ENCODE measurements at places on chromosomes 4 and X.
A peak's percentile ranks its signal among the peaks of the same experiment; 100 is the strongest.

DNA sequence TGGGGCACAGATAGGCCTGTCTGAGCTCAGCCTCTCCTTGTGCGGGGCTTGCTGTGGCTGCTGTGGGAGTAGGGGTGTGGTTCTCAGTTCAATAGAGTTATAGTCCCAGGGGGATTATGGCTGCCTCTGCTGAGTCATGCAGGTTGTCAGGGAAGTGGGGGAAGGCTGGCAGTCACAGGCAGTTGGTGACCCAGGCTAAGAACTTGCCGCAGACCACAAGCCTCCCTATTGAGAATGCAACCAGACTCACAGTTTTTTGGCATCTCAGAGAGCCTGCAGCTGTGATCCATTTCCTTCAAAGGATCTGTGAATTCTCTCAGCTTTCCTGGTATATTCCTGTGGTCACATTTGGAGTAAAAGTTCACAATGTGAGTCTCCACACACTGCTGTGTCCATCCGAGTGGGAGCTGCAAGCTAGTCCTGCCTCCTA, 364.9 kb downstream of the ZNF674 start:
- DNase-seq = peak; percentile 86

GRCh38 chr4:4574792-4575191, 32.9 kb upstream of the STX18 start:
- DNase-seq = no peak

DNA sequence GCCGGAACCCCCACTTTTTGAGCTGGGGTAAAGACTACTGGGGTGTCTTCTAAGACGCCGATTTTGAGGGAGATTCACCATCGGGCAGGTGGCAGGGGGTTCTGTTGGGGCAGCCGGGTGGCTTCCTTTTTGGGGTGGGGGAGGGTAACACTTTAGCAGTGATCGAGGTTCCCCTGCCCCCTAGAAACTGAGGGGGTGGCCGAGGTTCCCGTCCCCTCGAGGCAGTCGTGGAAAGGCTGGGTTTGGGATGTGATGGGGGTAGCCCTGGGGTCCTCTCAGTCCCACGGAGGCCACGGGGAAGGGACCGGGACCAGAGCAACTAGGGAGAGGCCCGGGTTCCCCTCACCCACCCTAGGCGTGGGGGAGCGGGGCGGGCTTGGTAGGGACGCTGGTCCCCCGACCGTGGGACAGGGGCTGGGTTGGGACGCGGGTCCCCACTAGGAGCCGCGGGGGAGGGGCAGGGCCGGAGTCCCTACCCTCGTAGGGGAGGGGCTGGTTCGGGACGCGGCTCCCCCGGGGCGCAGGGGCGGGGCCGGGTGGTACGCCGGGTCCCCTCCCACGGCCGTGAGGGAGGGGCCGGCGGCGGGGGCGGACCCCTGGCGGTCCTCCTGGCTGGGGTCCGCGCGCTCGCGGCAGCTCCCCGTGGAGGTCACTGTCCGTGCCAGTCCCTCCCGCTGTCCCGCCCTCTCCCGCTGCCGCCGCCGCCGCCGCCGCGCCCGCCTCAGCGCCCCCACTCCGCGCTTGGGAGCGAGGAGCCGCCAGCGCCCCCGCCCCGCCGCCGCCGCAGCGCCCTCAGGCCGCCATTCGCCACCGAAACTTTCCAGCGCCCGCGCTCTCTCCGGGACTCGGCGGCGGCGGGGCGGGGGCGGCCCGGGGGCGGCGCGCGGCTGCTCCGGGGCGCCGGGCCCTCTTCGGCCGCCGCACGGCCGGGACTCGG, at the start of gene TBL1X:
TBL1X (plus strand) TSS at position 624 of the 937 bp plus-strand sequence. CDS start 188,529 bp downstream, outside the sequence.
- DNase-seq = peak; percentile 68

GRCh38 chr4:174402470-174403176, 118.9 kb downstream of the CEP44 start:
- no peak for DNase-seq

- DNase-seq = no peak
These were observed 53.4 kb downstream of the HMX1 start for GRCh38 chr4:8818063-8818881.

- DNase-seq = peak; percentile 91
These were observed 3.0 kb downstream of the LINC00632 start for GRCh38 chrX:140712413-140713173.

- no peak for DNase-seq
These were observed 89.1 kb downstream of the SLC16A2 start for GRCh38 chrX:74510401-74510800.

DNA sequence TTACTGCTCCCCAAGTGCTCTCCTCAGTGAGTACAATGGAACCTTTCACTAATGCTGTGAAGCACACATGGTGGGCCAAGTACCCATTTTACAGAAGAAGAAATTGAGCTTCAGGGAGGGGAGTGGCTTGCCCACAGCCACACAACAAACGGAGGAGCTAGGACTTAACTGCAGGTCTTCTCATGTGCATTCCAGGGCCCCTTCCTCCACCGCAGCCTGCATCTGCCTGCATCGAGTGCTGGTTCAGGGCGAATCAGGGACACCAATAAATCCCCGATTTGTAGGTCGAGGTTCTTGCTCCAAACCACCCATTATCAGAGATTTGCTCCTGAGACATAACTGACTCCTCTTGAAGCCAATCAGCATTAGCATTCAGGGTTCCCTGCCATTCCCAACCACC, 100.9 kb downstream of the MAMLD1 start:
- no peak for DNase-seq

- no peak for DNase-seq
These were observed 382.0 kb upstream of the TRAM1L1 start for GRCh38 chr4:117467404-117467803.

GRCh38 chr4:178205826-178206225, 763.6 kb upstream of the AGA start:
- no peak for DNase-seq

DNA sequence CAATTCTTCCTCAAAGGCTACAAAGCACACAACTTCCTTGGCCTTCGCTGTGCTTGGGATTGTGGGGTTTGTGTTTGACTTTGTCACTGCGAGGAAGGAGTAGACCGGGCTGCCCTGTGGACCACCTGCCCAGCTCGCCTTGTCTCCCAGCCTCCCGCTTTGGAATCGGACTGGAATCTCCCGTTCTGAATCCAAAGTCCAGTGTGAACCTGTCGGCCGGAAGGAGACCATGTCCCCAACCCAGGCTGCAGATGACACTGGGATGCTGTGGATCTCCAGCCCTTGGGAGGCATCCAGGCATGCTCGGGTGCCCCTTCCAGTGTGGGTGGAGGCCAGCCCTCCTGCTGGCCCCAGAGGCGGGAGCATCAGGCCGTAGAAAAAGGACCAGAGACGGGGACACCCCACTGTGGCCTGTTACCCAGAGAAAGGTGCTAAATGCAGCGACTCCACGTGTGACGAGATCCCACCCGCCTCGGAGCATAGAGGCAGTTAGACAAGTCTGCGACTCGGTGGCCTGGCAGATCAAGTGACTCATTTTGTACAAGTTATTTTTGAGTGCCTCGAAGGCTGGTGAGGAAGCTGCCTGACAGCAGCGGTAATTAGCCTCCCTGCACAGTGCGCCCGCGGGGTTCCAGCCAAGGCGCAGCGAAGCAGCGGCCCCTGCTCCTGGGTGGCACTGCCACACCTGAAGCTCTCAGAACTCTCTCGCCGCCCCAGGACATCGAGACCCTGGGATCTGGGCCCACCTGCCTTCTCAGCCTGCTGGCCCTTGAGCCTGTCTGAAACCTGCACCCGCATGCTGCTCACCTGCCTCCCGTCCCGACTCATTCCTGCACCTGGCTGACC, 57.5 kb downstream of the ADRA2C start:
- no peak for DNase-seq

- no peak for DNase-seq
These were observed 145.1 kb upstream of the IL1RAPL2 start for GRCh38 chrX:104420907-104421306.

DNA sequence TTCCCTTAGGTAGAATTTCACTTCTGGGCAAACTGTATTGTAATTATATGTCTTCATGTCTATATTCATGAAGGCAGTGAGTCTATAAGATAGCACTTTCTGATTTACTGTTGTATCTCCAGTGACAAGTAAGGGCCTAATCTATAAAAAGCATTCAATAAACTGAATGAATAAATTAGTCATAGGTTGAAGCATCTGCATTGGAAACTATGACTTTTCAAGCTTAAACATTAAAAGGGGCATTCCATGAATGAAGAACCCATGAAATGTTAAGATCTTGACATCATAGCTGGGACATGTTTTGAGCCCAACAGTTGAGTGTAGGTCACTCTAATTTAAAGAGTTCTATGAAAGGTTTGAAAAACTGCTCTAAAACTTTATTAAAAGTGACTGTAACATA, 159.3 kb upstream of the LCORL start:
- no peak for DNase-seq

DNA sequence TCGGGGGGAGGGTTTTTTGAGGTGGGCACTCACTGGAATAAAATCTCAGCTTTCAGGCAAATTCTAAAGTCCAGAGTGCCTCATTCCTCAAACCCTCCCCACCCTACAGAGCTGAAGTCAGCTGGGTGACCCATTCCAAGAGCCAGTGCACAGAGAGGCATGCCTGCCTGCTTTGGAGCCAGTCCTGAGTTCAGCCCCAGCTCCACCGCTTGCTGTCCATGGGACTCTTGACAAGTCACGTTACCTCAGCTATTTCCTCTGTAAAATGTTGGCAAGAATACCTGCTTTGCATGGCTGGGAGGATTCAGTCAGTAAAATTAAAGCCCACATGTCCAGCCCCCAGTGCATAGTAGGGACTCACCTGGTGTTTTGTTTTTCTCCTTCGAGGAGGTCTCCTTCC, 125.9 kb upstream of the PJA1 start:
- no peak for DNase-seq

DNA sequence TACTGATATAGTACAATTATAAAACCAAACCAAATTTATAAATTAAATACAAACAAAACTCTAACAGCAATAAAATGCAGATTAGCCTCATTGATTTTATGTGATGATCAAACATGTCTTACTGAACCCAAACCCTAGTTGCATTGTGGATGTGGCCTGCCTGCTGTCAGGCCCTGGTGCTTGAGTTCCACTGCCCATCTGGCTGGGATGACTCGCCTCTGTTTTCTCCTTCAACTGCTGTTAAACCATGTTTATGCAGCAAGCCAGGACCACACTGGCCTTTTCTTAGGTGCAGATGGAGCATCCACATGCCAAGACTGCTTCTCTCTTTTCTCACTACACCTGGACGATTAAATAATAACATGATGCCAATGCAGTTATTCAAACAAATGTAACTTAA, 22.6 kb downstream of the NAP1L5 start:
- DNase-seq = no peak

DNA sequence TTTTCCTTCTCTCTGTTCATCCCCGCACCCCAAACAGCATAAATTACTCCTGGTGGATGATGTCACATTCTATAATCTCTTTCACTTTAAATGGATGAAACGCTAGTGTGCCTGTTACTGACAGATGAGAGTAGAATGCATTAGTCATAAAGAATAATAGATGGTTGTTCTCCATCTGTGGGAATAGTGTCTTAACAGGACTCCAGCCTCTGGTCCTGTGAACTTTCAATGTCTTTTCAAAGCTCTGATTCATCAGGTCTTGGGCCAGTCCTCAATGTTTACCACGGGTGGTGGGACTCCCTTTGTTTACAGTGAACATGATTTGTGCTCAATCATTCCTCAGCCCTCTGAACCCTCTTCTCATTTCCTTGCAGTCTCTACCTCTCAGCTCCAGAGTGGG, 182.6 kb downstream of the GABRB1 start:
- no peak for DNase-seq

- DNase-seq = no peak
These were observed 79.9 kb downstream of the ZFX start for GRCh38 chrX:24229400-24229879.

- DNase-seq = no peak
These were observed 231.4 kb upstream of the GPC4 start for GRCh38 chrX:133646719-133647116.

DNA sequence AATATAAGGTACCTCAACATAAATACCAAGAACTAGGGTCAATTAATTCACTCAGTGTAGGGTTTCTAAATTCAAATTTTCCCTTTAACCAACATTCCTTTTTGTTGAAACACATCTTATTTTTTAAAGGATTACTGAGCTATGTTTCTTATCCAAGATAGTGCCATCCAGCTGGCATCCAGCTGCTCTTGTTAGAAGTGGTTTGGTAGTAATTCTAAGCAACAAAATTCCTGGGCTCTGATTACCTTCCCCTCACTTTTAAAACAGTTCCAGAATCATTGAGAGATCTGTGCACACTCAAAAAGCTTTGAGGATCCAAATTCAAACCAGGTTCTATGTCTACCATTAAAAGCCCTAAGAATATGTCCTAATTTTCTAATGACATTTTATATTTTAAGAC, 583.7 kb downstream of the TRIML1 start:
- DNase-seq = no peak

DNA sequence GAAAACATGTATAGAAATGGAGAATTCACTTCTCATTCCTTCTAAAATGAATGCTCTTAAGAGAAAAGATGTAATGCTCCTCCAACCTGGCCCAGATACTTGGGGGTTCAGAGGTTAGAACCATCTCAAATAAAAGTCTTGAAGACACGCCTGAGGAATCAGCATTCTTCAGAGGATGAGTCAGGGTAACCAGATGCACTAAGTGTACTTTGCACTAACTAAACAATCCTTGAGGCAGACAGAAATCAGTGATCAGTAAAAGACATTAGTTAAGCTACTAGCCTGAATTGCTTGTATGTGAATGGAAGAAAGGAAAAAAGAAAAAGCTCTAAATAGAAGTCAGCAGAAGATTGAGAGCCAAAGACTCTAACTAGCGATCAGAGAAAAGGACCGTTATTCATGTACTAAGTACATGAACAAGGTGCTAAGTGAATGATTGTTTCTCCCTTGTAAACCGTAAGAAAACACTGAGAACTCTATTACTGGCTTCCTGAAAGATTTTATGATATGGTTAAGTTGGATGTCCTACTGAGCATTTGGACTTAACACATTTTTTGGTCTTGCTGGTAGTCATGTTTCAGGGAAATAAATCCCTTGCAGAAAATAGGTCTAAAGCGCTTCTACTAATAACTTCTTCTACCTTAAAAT, 738.3 kb downstream of the STPG2 start:
- no peak for DNase-seq

DNA sequence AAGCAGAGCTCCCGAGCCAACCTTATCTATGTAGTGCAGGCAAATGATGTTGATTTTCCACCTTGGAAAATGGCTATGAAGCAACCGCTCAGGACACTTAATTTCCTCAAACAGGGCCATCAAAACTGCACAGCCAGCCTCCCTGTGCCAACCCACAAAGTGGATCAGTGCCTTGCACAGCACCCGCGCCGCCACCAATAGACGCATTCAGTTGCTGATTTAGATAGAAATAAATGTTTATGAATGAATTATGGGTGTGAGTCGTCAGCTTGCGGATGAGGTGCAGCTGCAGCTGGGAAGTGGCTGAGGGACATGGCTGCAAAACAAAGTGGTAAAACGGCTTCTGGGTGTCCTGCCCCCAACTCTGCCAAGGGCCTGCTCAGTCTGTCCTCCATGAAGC, 47.0 kb downstream of the SOD3 start:
- no peak for DNase-seq

DNA sequence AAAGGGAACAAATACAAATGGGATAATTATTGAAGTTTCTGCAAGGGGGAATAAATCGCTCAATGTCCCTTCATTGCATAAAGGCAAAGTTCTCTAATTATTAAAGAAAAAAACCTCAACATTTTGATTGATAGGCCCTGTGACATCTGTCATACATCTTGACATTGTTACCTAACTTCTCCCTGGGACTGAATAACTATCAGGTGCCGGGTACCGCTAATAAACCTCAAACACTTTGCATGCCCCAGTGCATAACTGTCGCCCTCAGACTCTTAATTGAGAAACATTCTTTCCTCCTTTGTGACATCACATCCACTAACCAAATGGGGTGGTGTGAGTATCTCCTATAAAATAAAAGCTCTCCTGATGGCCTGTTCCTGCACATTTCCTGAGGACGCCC, at the start of gene ADAM29:
ADAM29 (plus strand) TSS at position 301 of the 400 bp plus-strand sequence. CDS start 57,168 bp downstream, outside the sequence.
- DNase-seq = no peak

Measured in HAP-1 (cell line).